ENCODE measurements at places on chromosomes 3 and 15.

DNA sequence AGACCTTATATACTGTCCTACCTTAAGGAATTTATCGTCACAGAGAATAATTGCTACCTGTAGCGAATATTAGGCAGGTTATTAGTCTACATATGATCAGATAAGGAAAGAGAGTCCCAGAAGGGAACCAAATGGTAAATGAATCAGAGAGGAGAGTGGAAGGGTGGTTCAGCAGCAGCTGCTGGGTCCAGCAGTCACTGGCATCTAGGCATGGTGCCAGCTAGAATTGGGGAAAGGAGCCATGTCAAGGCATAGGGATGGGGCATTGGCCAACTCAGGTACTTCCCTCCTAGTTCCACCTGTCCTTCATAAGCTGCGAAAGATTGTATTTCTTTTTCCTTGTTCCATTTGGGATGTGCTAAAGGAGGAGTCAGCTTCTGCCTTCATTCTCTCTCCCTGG lies 23.4 kb downstream of the HACD3 start:
- no peak for DNase-seq

- DNase-seq = no peak
Observed at GRCh38 chr3:55630921-55631299, 143.8 kb upstream of the WNT5A start.

DNA sequence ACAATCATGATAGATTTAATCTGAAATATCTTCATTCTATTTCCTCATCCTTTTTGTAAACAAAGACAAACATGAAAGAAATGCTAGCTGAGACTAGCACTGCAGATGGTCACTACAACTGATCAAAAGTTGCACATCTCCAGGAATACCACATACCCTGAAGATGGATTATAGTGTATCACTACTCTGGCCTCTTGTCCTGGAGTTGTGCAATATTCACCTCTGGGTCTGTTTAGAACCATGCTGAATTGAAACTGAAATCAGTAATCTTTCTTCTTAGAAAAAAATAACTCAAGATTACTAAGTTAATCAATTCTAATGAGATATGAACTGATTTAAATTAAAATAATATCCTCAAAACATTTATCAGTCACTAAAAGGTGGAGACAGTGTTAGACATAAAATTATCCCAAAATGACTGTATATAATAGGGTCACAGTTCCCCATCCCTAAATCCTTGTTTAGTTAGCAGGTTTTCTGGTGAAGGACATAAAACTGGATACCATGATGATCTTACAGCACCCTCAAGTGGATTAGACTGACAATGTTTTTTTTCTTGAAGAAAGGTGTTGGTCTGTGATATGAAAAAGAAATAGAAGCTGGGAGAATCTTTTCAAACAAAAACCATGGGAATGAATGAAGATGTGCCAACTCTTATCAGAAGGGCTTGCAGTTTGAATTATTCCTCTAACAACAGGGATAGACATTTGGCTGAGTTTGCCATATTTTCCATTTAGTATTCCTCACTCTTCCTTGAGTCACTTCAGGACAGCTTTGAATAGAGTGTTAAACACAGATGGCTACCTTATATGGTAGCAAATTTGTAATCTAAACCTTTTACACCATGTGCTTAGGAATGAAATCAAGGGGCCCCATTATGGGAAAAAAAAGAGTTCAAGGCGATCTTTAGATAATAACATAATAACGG lies 7.1 kb upstream of the TTC14 start:
- no peak for DNase-seq

- DNase-seq = no peak
Observed at GRCh38 chr3:98726084-98726483, 37.1 kb upstream of the ST3GAL6 start.
